ENCODE measurements at places on chromosomes 7 and 10.

GRCh38 chr10:93390306-93391090 lies 91.6 kb downstream of the MYOF start:
- DNase-seq, result no peak

- DNase-seq, result no peak
Observed at GRCh38 chr10:78866731-78867554, 201.8 kb upstream of the ZMIZ1 start.

DNA sequence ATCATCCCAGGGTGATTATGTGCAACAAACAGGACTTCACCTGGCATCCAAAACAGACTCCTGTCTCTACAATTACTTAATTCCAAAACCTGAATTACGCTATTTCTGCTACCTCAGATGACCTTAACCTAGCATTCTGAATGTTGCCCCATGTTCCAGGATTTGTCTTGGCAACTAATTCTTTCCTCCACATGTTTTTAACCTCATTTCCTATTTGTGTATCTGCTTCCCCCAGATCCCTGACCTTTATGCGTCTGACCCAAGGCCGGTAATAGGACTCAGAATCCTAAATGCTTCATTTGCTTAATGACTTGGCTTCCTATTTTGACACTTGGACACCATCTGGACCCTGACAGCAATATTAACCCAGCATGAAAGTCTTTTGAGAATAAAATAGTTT lies 8.7 kb upstream of the ING3 start:
- DNase-seq, result no peak

DNA sequence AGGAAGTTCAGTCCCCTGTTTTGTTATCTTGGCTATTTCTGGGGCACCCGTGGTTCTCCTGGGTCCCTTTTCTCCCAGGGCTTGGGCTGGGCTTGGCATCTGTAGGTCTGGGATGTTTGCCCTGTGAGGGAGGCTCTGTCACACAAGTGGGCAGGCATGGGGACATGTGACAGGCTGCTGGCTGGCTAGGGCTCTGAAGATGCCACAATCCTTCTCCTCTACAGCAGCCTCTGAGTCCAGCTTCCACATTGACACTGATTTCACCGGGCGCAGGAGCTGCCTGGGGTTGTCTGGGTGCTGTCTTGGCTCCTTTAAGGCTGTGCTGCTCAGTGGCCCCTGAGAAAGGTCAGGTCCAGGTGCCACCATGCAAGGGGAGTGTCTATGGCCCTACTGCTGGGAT lies 37.4 kb upstream of the ZNF716 start:
- DNase-seq, result no peak

GRCh38 chr7:110027385-110027784 lies 1063.5 kb upstream of the LRRN3 start:
- no peak for DNase-seq

DNA sequence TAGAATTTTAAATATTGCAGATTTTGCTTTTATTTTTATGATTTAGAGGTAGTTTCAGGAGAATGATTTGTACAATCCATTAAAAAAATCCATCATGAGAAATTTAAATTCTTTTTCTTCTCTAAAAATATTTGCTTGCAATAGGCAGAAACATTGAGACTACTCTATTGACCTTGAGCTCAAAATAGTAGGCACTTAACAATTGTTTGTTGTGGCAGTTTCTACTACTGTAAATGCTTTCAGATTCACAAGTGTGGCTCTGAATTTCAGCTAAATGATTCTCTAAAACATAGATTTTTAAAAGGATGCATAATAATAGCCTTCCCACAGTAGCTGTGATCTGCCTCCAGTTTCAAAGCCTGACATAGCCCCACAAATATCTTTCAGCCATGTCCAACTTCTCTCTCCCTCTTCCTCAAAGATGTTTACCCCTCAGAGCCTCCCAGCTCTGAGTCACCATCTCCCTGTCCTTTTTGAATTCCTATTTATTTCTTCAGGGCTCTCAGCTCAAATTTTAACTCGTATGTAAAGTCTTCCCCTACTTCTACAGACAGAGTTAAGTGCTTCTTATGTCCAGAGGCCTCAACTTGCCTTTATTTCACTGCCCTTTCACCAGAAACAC lies 160.5 kb downstream of the AOAH start:
- no peak for DNase-seq

DNA sequence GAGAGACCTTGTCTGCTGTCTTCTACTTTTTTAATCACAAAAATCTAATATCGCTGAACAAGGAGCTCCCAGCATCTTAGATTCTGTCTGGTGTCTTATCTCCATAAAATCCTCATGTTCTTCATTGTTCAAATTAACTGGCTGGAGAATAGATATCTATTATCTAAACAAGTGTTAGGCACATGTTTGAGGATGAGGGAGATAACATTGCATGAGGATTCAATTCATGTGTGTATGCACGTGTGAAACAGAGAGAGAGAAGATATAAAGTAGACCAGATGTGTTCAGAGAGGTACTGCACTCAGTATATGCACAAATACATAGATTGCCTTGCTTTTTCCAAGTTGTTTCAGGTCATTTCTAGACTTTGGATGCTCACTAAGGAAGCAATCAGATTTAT lies 5.4 kb downstream of the BMPER start:
- no peak for DNase-seq

- DNase-seq, result no peak
Observed at GRCh38 chr7:91411060-91411459, 146.8 kb downstream of the FZD1 start.

DNA sequence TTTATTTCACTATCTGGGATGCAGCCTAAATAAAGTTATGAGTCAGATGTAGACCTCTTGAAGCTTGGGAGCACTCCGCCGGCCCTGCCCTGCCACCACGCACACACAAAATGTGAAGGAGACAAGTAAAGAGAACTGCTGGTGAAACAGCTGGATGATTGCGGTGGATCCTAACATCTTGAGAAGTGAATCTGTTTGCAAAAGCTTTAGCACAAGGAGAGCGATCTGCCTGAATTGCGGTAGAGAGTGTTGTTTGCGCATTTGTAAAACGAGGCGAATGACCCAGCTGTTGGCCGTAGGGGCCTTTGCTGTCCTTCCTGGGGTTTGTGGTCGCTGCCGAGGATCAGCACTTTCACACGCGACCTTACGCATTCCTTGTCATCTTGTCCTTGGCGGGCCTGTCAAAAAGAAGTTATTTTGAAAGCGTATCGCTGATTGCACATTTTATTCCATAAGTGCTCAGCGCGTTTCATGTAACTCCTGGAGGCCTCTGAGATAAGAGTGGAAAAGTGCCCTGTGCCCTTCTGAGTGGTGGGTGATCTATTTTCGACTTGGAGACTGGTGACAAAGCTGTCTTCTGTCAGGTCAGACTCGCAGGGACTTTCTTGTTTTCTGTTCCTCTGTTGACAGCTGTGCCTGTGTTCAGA lies 40.8 kb downstream of the RBM20 start:
- DNase-seq, result no peak

GRCh38 chr10:15361131-15361530 lies 10.0 kb downstream of the FAM171A1 start:
- no peak for DNase-seq

GRCh38 chr10:71213761-71214440 lies 1.5 kb downstream of the UNC5B start:
- peak; percentile 53 for DNase-seq

DNA sequence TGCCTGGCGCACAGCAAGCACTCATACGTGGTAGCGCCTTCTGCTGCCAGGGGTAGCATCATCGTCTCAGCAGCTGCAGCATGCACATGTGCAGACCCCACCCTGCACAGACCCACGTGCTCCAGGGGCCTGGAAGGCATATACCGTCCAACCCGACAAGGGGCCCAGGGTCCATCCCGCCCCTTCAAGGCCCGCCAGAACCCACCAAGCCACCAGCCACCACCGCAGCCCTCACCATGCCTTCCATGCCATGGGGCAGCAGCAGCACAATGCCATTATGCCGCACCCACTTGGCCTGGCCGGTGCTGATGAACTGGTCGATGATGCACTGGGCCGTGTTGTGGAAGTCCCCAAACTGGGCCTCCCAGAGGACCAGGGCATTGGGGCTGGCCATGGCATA lies 22.7 kb downstream of the OGDHL start:
- DNase-seq, result no peak

- DNase-seq, result no peak
Observed at GRCh38 chr7:37508118-37508517, 59.5 kb upstream of the ELMO1 start.

- DNase-seq, result peak; percentile 33
Observed at GRCh38 chr10:47420305-47421056, 36.4 kb upstream of the ZNF488 start.

- no peak for DNase-seq
Observed at GRCh38 chr7:7732621-7733281, 14.3 kb upstream of the RPA3 start.

GRCh38 chr10:46287846-46288477 lies 1.2 kb downstream of the ANTXRL start:
- no peak for DNase-seq

DNA sequence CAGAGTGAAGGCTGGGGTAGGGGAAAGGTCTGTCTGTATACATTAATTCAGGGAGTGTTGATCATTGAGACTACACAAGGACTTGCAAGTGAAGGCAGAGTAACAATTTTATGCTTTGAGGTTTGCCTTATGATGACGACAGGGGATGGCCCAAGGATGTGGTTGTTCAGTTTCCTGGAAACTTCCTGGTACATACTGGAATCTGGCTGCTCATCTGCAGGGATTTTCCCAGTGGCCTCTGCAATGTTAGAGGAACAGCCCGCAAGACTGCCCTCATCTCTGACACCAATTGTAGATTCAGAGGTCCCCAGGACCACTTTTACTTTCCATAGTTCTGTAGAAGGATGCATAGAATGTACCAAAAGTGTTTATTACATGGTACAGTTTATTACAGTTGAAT lies 189.6 kb downstream of the TMEM178B start:
- no peak for DNase-seq

- no peak for DNase-seq
Observed at GRCh38 chr10:11140963-11141362, 123.3 kb downstream of the CELF2 start.

- DNase-seq, result peak; percentile 25
Observed at GRCh38 chr7:10973942-10974911, 555 bp downstream of the PHF14 start.

- no peak for DNase-seq
Observed at GRCh38 chr10:91247360-91248111, 27.1 kb downstream of the PCGF5 start.

DNA sequence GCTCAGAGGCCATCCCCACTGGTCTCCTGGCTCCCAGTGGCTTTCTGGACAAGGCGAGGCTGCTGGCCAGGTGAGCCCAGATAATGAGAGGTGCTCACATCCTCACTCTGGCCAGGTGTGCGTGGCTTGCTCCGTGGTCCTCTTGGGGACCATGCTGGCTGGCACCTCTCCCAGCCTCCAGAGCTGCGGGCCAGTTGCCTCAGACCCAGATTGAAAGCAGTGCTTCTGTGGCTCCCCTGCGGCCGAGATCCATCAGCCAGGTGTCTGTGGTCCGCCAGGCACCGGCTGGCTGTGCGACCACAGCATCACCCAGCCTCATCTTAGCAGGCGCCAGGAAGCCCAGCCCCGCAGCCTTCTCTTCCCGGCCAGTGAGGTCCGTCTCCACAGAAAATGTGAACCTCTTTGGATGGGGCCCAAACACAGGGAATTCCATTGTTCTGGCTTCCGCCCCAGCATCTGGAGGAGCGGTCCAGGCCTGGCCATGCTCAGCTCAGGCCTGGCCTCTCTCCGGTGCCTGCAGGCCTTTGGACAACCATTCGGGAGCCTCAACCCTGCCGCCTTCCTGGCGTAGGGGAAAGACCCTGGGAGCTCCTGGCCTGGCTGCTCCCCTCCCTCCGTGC lies 5.2 kb upstream of the TTYH3 start:
- no peak for DNase-seq

DNA sequence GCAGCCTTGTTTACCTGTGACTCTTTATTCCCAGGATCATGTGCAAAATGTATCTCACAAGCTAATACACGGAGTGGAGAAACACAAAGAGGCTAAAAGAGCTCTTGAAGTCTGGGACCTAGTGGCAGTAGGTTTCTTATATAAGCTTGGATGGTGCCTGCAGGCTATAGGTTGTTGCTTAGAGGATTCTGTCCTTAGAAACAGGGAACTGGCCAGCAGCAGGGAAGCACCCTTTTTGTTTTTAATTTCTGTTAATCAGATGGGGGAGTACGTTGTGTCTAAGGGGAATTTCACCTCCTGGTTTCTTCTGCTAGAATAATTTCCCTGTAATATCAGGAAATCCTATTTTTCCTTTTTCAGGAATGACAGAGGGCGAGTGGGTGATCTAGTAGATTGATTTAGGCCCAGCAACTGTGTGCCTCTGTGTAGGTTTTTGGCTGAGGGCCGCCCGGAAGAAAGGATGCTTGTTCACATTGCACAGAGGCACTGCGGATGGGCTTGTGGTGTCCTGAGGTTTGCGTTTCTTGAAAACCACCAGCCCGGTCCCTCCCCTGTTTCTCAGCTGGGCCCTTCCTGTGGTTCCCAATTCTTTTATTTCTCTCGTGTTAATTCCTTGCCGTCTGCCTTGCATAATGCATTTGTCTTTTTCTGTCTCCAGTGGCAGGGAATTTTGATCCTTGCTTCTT lies 158.0 kb downstream of the CAMK1D start:
- no peak for DNase-seq

GRCh38 chr10:77016278-77016815 lies 621.3 kb downstream of the KCNMA1 start:
- no peak for DNase-seq

- no peak for DNase-seq
Observed at GRCh38 chr10:91540733-91541132, 92.1 kb downstream of the PPP1R3C start.

GRCh38 chr7:158382363-158383254 lies 205.0 kb downstream of the PTPRN2 start:
- peak; percentile 7 for DNase-seq

- no peak for DNase-seq
Observed at GRCh38 chr10:47264797-47265281, 35.2 kb upstream of the GDF10 start.

DNA sequence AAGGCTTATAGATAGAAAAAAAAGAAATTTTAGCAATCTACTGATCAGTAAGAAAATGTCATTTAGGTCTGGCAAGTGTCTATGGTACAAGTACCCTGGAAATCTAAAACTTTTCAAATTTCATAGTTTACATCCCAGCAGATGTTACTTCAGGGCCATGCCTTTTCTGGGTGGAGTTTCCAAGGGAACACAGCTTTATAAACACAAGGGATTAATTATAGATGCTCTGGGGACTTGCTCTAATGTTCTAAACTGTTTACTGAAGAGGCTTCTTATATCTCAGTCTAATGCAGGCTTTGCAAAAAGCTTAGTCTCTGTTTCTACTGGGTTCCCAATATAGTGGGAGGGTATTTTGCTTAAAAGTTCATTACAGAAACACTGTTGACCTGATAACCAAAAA lies 3.1 kb downstream of the CD36 start:
- DNase-seq, result no peak

- DNase-seq, result no peak
Observed at GRCh38 chr10:72893136-72893798, at the start of gene OIT3. Gene OIT3, plus strand, starts transcription at chr10:72893739. Its CDS starts 60 bp downstream, at chr10:72893799.

- DNase-seq, result peak; percentile 26
Observed at GRCh38 chr10:14074062-14074884, 256.5 kb downstream of the FRMD4A start.
